ENCODE measurements at places on chromosomes 6 and 20.

- no peak for DNase-seq
Measured at GRCh38 chr20:58746620-58747019, 54.0 kb downstream of the NPEPL1 start.

- no peak for DNase-seq
Measured at GRCh38 chr20:10129749-10130148, 88.9 kb upstream of the SNAP25 start.

- no peak for DNase-seq
Measured at GRCh38 chr6:107491760-107492660, 2.1 kb downstream of the SOBP start.

GRCh38 chr20:47206962-47207641, 149.4 kb downstream of the ZMYND8 start:
- DNase-seq: no peak

GRCh38 chr6:117553142-117553541, 49.2 kb downstream of the GOPC start:
- no peak for DNase-seq

GRCh38 chr6:32685603-32686002, 19.1 kb upstream of the HLA-DQB1 start:
- DNase-seq: peak; percentile 79

DNA sequence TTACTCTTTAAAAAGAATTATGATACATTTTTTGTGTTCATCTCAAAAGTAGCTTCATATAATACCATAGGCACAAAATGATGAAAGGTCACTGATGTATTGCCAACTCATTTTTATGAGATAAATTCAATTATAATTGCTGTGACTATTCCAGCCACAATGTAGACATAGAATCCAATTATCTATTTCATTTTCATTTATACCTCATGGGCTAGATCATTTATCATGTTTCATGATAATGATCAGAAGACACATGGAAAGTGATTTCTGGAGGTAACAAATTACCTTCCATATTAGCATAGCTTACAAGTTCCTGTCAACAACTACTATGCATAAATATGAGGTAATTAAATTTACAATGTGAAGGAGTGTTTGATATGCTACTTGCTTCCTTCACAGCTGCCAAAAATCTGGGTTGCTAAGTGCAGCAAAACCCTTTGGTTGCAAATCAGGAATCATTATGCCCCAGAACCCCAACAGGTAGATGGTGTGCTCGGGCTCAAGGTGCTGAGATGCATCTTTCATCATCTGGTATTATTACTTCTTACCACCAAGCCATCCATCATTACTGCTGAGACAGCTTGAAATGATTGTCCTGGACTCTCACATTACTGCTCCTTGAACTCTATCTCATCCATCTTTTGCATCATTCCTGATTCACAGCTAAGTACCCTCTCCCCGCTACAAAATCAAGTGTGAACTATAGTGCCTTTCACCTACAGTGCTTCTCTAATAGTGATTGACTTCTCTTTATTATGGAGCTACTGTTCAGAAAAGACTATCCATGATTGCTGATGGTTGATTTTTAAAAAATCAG, 306.0 kb upstream of the THEMIS start:
- DNase-seq: no peak

DNA sequence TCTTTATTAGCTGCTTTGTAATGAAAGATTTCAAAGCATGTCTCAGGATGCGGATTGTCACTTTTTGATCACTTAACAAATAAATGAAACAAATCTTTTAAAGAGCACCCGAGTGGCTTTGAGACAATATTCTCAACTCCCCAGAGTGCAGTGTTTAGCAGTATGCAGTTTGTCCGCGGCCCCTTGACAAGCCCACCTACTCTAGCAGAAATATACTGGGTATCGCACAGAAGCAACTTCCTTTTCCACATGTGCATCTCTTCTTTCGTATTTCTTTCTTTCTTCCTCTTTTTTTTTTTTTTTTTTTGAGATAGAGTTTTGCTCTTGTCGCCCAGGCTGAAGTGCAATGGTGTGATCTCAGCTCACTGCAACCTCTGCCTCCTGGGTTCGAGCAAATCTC, 84.5 kb upstream of the FAM184A start:
- no peak for DNase-seq

DNA sequence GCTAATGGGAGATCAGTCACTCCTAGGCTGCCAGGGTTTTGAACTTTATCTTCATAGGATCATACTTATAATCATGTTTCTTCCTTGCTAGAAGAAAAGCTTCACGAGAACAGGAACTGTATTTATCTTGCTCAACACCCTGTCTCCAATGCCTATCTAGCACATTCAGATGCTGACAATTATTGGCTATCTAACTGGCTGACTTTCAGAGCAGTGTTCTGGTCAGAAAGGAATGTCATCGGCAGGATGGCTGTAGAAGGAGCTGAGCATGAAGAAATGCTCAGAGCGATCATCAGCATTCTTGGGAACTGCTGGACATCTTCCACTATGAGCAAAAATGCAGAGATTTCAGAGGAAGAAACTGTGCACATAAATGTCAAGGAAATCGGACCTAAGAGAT, 628.0 kb upstream of the NRSN1 start:
- no peak for DNase-seq

DNA sequence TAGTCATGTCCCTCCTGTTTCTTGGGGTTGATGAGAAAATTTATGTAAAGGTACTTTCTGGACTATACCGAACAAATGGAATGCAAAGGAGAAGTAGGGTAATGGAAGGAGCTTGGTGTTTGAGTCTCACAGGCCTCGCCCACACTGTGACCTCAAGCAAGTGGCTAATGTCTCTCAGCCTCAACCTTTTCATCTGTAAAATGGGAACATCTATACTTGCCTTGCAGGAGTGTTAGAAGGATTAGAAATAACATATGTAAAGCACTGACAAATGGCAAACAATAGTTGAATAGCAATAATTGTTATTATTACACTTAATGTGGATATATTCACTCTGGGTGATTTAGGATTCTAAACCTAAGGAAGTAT, 8.9 kb upstream of the PKIG start:
- DNase-seq: no peak

DNA sequence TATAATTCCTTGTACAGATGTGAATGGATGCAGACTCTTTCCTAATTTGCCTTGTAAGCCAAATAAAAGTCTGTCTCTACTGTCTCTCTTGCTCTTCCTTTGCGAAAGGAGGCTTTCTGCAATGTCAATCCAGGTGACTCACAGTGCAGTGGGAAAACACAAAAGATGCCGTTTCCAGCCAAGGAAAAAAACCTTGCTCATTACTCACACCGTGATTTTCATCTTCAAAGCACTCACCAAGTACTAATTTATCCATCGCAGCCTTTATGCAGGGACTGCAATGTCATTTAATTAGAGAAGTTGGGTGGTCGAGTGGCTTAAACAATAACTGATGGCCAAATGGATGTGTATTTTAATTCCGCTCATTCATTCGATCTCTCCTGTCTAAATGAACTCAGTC, 23.8 kb downstream of the SAYSD1 start:
- DNase-seq: no peak

- peak; percentile 12 for DNase-seq
Measured at GRCh38 chr6:136582711-136583471, 32.7 kb upstream of the MAP7 start.

GRCh38 chr6:72216222-72217068, 330.1 kb downstream of the RIMS1 start:
- DNase-seq: no peak

GRCh38 chr20:52747845-52748284, 224.3 kb upstream of the TSHZ2 start:
- no peak for DNase-seq

GRCh38 chr6:14316651-14317386, 199.2 kb downstream of the CD83 start:
- DNase-seq: no peak

- no peak for DNase-seq
Measured at GRCh38 chr6:161354956-161355355, 81.1 kb upstream of the AGPAT4 start.

DNA sequence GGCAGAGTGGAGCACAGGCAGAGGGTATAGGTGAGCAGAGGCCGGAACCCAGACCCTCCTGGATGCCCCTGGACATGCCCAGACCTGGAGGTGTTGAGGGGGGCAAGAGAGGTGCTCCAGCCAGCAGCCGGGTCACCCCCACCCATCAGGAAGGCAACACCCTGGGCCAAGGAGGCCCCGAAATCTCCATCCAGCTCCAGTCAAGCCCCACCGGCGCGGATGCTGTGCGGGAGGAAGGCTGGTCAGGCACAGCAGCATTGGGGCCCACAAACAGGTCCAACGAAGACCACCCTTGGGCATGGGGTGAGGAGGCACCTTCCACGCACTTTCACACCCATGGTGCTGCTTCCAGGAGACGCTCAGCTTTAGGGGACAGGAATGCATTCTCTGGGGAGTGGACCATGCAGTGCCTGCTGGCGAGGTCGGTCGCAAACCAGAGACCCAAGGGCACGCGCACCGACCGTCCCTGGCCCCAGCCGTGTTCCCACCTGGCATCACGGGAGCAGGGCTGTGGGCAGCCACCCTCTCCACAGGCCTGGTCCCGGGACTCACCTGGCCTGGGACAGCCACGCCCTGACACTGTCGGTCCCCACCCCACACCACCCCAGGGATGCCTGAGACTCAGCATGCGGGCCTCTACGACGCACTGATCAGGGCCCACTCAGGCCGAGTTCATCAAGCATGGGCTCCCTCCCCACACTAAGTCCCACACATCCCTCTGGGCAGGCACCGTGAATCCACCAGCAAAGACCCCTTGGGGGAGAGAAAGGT, 43.6 kb upstream of the ZBP1 start:
- DNase-seq: no peak

DNA sequence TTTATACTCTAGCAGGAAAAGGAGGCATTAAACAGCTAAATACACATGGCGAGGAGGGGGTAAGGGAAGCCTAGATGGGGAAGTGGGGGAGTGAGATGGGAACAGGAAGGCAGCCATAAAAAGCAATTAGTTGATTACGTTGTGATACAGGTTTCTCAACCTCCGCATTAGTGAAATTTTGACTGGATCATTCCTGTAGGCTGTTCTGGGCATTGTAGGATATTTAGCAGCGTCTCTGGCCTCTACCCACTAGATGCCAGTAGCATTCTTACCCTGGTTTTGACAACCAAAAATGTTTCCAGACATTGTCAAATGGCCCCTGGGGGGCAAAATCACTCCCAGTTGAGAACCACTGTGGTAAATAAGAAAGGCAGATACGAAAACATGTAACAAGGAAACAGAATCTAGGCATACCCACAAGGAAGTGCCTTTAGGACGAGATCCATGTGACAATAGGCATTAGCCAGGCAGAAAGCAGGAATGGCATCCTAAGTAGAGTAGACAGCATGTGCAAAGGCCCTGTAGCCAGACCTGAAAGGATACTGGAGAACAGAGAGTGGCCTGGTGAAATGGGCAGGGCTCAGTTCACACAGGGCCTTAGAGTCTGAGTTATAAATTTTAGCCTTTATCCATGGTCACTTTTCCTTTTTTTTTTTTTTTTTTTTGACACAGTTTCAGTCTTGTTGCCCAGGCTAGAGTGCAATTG, 25.8 kb upstream of the PTPN1 start:
- no peak for DNase-seq

DNA sequence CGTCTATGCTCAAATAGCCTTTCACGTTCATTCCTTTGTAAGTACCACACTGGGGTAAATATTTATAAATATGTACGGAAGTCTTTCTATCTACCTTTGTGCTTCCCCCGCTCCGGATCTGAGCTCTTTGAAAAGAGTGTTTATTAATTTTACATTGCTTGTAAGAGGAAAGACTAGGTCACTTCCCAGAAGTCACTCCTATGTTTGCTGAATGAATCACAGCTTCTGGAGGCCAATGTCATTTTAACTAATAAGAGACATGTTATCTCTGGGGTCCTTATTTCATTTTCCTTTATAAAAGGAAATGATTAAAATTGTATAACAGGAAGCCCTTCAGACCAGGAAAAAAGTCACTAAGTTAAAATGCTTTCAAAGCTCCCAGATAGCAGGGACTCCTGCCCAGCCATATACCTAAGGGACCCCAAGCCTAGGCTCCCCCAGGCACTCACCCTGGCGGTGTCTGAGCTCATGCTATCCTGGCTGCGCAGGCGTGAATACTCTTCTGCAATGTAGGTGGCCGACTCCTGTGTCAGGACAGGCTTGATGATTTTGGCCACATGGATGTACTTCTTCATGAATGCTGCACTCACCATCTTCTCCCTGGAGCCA, 12.6 kb downstream of the MCM3 start:
- no peak for DNase-seq

DNA sequence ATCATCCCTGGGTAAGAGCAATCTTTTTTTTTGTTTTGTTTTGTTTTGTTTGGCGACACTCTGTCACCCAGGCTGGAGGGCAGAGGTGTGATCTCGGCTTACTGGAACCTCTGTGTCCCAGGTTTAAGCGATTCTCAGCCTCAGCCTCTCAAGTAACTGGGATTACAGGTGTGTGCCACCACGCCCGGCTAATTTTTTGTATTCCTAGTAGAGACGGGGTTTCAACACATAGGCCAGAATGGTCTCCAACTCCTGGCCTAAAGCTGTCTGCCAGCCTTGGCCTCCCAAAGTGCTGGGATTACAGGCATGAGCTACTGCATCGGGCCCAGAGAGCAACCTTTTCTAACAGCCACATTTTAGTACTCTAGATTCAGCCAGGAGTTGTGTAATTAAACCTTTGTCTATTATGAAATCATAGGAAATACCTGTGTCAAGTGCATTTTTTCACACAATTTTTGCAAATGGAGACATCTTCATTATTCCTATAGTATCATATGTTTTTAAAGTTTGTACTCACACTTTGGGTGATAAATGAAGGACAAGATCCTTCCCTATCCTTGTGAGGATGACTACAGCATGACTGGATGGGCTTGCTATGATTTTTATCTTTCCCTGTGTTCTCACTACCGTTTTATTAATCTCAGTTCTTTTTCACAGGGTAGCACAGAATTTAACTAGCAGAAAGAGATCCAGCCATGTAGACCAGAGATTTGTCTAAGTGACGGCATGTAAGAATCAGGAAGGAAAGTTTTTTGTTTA, 82.6 kb downstream of the OR2B2 start:
- no peak for DNase-seq

DNA sequence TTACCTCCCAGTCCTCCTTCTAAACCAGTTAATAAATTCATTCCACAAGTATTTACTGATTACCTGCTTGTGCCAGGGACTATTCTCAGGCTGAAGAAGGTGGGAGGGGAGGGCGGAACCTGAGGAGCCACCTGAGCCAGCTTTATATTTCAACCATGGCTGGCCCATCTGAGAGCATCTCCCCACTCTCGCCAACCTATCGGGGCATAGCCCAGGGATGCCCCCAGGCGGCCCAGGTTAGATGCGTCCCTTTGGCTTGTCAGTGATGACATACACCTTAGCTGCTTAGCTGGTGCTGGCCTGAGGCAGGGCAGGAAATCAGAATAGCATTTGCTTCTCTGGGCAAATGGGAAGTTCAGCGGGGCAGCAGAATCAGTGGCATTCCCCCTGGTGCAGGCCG, 4.9 kb upstream of the AAR2 start:
- no peak for DNase-seq

- DNase-seq: peak; percentile 43
Measured at GRCh38 chr20:52150440-52151258, 40.9 kb downstream of the ZFP64 start.

GRCh38 chr6:110341663-110342596, 16.2 kb downstream of the METTL24 start:
- DNase-seq: no peak

Measured in CD4-positive, alpha-beta T cell treated with Interleukin-15 for 4 hours (primary cell).